ENCODE measurements at places on chromosomes 7 and 10.

GRCh38 chr7:151374139-151374538 lies 32.5 kb downstream of the NUB1 start:
- H3K27me3 ChIP-seq = no peaks in the 10 kb centered on the region
- H3K4me3 ChIP-seq = no peak overlapping the region
- peaks cover 48% of the 10 kb centered on the region for H3K36me3 ChIP-seq
- no peaks in the 10 kb centered on the region for H3K4me1 ChIP-seq

GRCh38 chr10:52438119-52438518 lies 124.0 kb downstream of the DKK1 start:
- DNase-seq = no peak
- no peaks in the 10 kb centered on the region for H3K27me3 ChIP-seq
- no peaks in the 10 kb centered on the region for H3K36me3 ChIP-seq
- H3K4me3 ChIP-seq = no peak overlapping the region
- no peaks in the 10 kb centered on the region for H3K4me1 ChIP-seq

GRCh38 chr10:4649471-4649870 lies 176.5 kb upstream of the AKR1E2 start:
- H3K4me3 ChIP-seq = no peak overlapping the region
- no peak for DNase-seq
- H3K4me1 ChIP-seq = no peaks in the 10 kb centered on the region
- no peaks in the 10 kb centered on the region for H3K36me3 ChIP-seq
- H3K27ac ChIP-seq = no peak overlapping the region

DNA sequence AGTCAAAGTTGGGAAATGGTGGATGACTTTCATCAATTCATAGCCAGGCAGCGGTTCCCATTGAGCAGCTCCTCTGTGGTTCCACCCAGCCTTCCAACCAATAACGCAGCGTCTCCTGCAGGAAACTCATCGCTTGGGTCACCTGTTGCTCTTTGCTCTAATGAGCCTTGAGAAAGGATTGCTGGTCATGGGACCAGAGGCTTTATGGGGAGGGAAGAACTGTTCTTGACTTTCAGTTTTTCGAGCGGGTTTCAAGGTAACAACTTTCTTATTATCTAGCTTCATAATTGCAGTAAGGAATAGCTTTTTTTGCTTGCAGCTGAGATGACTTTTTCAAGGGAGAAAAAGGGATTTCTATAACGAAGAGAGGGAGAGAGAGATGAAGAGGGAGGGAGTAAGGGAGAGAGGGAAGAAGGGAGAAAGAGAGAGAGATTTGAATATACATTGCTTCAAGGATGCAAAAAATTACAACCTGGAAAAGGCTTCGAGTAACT lies 405 bp upstream of the ENTPD1 start:
- H3K27ac ChIP-seq = no peak overlapping the region
- no peak overlapping the region for H3K4me3 ChIP-seq
- no peaks in the 10 kb centered on the region for H3K4me1 ChIP-seq
- no peaks in the 10 kb centered on the region for H3K36me3 ChIP-seq

- H3K27ac ChIP-seq = no peak overlapping the region
- H3K4me1 ChIP-seq = no peaks in the 10 kb centered on the region
- no peak for DNase-seq
- H3K27me3 ChIP-seq = no peaks in the 10 kb centered on the region
- no peaks in the 10 kb centered on the region for H3K36me3 ChIP-seq
Observed at GRCh38 chr7:71753956-71754664, 622.2 kb downstream of the GALNT17 start.

DNA sequence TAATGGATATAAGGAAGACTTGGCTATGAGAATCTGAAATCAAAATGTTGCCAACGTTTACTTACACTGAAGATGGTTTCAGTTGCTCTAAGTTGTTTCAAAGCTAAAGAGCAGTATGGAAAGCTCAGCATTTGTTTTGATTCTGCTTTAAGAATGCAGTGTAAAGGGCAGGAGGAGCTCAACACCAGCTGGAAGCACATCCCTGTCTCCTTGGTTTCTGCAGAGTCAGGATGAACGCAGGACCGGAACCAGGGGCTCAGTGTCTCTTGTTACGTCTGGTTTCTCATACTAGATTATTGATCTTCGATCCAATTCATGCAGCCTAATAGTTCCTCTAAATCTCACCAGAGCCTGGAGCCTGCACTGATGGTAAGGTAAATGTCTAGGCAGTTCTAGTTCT lies 24.1 kb downstream of the ZRANB1 start:
- no peak overlapping the region for H3K27ac ChIP-seq
- no peaks in the 10 kb centered on the region for H3K27me3 ChIP-seq
- H3K4me3 ChIP-seq = no peak overlapping the region
- H3K36me3 ChIP-seq = peaks cover 18% of the 10 kb centered on the region

DNA sequence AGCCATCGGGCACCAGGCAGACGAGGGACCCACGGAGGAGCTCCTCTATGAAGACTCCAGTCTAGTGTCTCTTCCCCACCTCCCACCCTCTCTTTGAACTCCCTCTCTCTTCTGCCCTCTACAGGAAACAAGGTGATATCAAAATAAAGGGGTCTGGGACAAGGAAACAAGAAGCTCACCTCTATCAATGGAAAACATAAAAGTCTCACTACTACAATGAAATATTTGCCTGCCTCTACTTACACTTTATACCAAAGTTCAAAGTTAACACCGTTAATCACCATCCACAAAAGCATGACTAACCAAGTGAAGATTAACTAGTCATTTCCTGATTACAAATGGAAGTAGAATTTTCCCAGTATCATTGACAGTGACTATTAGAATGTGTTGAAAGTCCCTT lies 82.2 kb downstream of the PARD3 start:
- no peak overlapping the region for H3K27ac ChIP-seq
- no peaks in the 10 kb centered on the region for H3K4me1 ChIP-seq
- no peak overlapping the region for H3K4me3 ChIP-seq
- H3K27me3 ChIP-seq = no peaks in the 10 kb centered on the region

- H3K4me3 ChIP-seq = no peak overlapping the region
- H3K4me1 ChIP-seq = no peaks in the 10 kb centered on the region
- H3K27ac ChIP-seq = no peak overlapping the region
- DNase-seq = no peak
Observed at GRCh38 chr7:136845899-136846465, 22.5 kb upstream of the CHRM2 start.
